Pancreas (tissue), 10 donors: ENCODE measurements at places on chromosomes 16 and 17.

- DNase-seq = no peak
Measured at GRCh38 chr16:81457326-81458133, 12.9 kb downstream of the CMIP start.

GRCh38 chr16:86882586-86883280 lies 304.4 kb downstream of the FOXL1 start:
- no peak for DNase-seq

DNA sequence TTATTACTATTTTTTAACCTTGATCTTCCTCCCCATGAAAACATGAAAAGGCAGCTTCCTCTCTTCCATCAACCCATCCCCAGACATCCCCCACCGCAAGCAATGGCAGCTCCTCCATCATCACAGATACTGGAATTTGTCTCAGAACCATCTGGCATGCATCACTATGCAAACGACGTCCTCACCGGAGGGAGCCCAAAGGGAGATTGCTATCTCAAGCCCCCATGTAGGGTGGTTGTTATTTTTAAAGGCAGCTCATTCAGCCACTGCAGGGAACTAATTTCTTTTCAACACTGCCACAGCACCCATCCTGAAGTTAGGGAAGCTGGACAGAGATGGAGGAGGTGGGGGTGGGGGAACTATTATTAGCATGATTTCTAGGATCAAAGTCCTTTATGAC lies 222.5 kb downstream of the FOXL1 start:
- no peak for DNase-seq

DNA sequence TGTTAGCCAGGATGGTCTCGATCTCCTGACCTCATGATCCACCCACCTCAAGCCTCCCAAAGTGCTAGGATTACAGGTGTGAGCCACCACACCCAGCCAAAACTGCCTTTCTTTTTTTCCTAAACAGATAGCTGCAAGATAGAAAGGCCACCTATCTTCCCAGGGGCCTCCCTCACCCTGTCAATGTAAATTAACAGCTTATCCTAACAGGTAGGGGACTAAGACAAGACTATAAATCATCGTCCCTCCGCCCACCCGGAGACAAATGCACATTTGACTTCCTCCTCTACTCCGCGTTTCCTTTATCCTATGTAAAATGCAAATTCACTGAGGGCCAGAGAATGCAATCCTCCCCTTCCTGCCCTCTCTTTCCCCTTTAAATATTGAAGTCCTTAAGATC lies 71.4 kb downstream of the MARF1 start:
- no peak for DNase-seq

GRCh38 chr16:10497132-10498101 lies 83.0 kb downstream of the EMP2 start:
- peak; percentile 32 for DNase-seq

GRCh38 chr17:29929006-29929532 lies 959 bp downstream of the SSH2 start:
- DNase-seq = peak; percentile 28

GRCh38 chr16:60246086-60246485 lies 1512.0 kb upstream of the GOT2 start:
- DNase-seq = no peak

DNA sequence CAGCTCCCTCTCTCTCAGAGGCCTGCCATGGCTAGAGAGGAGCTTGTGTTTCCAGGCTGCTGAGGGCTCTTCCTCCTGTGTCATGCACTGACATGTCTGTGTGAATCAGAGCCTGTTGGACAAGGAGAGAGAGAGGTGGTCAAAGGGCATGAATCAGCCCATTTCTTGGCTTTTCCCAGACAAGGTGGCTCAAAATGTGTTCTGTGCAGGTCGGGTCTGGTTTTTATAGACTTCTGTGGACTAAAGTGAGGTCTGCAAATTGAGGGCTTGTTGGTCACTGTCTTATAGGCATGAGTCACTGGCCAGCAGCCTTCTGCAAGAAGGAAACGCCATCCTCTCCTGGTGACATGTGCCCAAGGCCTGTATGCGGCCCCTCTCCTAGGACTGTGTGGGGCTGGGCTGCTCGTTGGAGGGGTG lies 97.9 kb downstream of the FOXL1 start:
- DNase-seq = no peak

DNA sequence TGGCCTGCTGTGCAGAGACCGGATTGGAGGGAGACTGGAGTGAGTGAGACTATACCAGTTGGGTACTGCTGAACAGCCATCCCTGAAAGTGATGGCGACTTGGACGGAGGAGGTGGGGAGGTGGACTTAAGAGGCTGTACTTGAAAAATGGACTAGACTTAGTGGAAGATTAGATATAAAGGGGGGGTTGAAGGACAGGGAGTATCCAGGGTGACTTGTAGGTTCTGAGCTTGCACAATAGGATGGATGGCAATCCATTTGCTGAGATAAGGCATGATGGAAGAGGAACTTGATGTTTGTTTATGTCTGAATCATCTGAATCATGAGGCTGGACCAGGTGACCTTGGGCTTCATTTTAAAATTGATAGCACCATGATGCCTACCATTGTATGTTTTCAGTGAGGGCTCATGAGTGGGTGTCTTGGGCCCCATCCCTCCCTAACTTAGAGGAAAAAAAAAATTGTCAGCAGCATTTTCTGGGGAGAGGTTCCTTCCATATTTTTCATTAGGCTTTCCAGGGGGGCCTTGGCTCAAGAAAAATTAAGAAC lies 41.2 kb downstream of the PRKCA start:
- DNase-seq = no peak

DNA sequence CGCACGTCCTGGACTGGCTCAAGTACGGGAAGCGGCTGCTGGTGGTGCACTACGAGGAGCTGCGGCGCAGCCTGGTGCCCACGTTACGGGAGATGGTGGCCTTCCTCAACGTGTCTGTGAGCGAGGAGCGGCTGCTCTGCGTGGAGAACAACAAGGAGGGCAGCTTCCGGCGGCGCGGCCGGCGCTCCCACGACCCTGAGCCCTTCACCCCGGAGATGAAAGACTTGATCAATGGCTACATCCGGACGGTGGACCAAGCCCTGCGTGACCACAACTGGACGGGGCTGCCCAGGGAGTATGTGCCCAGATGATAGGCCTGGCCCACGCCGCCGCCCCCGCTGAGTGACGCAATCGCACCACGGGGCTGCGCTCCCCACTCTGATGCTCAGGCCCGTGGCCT lies 50.2 kb downstream of the WSCD1 start:
- DNase-seq = no peak

DNA sequence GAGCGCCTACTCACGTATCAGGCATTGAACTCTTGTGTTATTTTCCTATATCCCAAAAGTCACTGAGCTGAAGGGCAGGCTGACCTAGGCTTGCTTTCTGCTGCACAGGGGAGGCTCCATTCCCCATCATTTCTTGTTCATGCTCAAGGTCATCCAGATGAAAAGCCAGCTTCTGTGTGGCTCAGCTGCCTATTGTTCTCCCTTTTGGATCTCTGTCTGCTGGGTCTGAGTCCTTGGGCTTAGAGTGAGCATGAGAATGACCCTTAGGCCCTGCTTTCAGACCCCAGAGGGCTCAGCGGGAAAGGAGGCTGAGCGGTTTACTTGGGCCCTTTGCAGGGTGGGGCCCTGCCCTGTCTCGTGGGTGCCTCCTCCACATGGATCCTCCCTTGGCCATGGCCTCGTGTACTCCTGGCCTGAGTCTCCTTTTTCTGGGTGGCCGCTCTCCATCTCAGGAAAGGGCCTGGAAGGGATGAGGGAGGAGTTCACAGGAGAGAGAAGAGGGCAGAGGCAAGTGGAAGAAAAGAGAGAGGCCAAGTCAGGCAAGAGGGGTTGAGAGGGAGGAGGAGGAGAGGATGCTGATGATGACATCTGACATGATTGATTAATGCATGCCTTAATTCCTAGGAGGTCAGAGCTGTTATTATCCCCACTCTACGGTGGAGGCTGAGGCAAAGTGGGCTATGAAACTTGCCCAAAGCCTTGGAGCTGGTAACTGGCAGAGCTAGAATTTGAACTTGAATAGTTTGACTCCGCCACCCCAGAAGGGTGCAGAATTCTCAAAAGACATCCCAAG lies 19.8 kb upstream of the MAP3K14 start:
- no peak for DNase-seq

DNA sequence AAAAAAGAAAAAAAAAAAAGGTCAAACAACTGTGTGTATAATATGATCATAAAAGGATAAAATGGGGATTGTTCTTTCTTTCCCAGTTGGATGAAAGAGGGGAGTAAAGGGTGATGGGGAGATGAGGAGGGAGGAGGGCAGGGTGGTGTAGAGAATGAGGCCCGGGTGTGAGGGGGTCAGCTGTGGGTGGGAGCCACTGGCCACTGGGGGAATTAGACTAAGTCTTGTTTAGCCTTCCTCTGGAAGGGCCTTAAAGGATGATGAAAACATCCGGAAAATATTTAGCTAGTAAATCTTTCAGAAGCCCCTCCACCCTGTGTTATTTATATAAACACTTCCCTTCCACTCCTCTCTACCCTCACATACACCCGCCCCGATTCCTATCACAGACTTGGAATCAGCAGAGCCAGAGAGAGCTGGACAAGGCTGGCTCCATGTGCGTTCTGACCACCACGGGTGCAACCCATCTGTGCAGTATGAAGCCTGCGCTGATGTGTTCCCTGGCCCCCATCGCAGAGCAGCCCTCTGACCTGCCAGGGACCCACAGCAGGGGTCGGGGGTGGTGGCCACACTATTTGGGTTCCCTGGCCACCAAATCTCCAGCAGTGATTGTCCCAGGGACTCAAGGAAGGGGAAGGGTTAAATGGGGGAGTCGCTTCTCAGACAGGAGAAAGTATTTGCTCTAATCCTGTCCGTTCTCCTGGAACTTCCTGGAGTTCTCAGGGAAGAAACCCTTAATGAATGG lies 72.7 kb downstream of the GAS7 start:
- no peak for DNase-seq

DNA sequence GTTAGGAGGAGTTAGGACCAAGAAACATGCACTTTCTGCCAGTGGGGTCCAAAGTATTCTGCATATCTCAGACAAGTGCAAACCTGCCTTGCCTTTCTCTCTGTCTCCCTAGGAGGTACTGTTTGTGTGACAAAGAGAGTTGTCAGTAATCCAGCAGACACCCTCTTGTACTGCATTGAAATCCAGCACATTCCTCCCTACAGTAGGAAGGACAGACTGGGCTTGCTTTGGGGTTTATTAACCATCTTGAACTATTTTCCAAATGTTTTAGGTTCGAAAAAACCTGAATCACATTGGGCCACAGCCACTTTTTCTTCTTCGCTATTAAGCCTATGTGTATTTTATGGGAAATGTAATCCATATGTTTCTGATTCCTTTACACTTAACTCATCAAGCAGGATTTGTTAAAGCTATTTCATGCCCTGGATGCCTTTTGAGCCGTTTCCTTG lies 204.2 kb upstream of the KCNJ16 start:
- no peak for DNase-seq

GRCh38 chr17:12958786-12959185 lies 59.0 kb downstream of the ELAC2 start:
- no peak for DNase-seq

DNA sequence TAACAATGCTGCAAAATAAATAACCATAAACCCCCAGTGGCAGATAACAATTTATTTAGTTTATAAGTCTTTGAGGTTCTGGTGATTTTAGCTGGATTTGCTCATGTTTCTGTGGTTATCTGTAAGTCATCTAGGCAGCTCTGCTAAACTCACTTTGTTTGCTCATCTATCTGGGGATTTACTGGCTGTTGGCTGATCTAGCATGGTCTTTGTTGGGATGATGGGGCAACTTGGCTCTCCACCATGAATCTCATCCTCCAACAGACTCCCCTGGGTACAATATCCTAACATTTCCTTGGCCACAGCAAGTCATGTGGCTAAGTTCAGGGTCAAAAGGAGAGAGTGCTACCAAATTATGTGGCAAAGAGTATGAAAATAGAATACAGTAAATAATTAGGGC lies 359.3 kb downstream of the CA10 start:
- DNase-seq = no peak

- DNase-seq = peak; percentile 80
Measured at GRCh38 chr17:43021741-43022512, at the start of gene VAT1. Gene VAT1, minus strand, starts transcription at chr17:43022385. Its CDS starts 63 bp downstream, at chr17:43022322.

DNA sequence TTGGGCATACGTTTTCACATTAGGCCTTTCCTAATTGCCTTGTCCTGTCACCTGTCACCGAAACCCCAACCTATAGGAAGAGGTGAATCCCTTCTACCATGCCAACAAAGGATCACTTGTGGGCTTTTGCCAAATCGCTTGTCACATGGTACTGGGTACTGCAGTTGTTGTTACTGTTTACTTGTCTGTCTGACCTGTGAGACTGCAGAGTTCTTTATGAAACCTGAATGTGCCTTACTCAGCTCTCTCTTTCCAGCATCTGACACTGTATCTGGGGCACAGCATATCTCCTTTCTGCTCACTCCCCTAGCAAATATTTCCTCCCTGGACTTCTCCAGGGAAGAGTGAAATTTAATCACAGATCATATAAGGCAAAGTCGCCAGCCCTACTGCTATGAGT lies 1272.4 kb downstream of the CDH8 start:
- DNase-seq = no peak

GRCh38 chr17:1385861-1386260 lies 14.2 kb downstream of the YWHAE start:
- no peak for DNase-seq

DNA sequence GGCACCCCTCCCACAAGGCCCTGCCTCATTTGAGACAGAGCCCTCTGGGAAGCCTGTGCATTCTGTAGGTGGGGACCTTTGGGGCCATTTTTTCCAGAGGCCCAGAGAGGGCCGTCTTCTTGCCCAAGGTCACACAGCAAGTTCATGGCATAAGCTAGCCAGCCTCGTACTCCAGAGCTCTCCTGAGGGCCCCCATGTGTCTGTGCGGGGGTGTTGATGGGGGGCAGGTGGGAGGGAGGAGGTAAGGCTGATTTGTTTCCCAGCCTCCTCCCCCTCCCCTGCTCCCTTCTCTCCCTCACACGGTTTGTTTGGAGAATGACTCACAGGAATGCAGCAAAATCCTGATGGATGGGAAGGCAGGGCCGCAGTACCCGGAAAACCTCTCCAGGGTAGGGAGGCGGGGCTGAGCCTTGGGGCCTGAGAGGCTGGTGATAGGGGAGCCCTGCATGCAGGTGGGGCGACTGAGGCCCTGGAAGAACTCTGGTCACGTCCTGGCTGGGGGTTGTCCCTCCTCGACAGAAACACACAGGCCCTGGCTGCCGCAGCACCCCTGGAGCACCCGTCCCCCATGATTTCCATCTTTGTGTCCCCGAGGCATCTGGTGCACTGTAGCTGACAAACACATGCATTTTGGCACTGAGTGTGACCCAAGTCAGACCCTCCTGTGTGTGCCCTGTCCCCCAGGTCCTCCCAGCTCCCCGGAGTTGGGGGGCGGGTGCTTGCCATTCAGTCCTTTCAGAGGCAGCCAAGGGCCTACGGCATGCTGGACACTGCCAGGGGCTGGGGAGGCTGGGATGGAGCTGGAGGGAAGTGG lies 29.7 kb downstream of the RAI1 start:
- DNase-seq = peak; percentile 84

- DNase-seq = no peak
Measured at GRCh38 chr16:85880861-85881260, 18.1 kb upstream of the IRF8 start.
